NCI-H2029 (cell line): ENCODE measurements at places on chromosomes 6 and 20.

GRCh38 chr6:130322673-130323268 is 43.0 kb upstream of the TMEM200A start:
- no peak for DNase-seq

DNA sequence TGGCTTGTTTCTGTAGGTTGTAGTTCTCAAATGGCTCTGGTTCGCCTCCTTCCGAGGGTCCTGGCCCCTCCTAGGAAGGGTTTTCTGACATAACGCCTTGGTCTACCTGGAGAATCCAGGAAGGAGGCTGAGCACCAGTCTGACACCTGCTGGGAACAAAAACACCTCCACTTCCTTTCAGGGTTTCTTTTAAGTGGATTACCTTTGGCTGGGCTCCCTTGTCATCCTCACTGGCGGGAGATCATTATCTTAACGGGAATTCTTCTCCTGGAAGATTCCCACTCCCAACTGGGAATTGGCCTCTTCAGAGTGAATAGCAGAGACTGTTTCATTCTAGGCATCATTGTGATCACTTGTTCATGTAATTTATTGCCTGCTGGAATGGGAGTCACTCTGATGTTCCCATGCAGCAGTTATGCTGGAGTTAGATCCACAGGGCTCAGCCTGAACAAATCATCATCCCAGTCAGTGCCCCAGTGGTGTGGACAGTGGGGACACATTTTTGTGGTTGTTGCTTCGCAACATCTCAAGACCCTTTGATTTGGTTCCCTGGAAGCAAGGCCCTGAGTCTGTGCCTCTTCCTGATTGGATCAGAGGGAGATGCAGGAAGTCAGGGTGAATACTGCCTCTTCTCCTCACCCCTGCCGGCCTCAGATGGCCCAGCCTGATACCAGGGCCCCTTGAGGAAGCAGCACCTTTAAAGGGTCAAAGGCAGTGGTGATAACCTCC is 49.1 kb downstream of the LYRM2 start:
- no peak for DNase-seq

DNA sequence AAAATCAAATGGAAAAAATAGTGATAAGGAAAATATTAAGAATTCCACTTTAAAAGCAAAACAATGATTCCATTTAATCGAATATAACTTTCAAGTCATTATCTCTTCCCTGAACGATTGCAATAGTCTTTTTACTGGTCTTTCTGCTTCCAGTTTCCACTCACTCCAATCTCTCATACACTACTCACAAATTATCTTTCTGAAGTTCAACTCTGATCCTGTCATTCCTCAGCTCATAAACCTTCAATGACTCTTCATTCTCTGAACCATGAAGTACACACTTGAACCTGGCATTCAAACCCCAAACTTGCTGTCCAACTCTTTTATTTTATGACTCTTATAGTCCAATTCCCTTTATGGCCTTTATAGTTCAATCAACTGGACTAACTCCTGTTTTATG is 304.1 kb upstream of the TCF21 start:
- no peak for DNase-seq

GRCh38 chr20:44111712-44112335 is 75.2 kb downstream of the JPH2 start:
- no peak for DNase-seq

DNA sequence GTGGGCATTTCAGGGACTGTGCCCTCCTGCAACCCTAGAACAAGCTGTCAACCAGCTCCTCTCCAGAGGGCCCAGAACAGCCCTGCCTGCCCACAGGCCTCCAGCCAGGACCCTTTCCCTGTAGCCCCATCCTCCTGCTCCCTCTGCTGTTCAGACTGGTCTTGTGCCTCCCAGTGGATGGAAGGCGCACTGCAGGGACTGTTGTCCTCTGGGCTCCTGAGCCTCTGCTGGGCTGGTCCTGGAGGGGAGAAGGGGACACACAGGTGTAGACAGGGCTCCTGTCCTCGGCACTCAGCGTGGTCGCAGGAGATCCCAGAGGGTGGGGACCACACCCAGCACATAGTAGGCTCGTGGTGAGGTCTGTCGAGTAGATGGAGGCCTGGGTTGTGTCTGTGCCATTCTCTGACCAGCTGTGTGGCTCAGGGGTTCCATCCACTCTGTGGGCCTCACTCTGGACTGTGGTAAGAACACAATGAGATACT is 11.5 kb downstream of the ITPR3 start:
- DNase-seq = peak; percentile 27

GRCh38 chr20:695165-695866 is 19.7 kb upstream of the SCRT2 start:
- DNase-seq = no peak

GRCh38 chr6:165726965-165727381 is 63.9 kb upstream of the PDE10A start:
- DNase-seq = no peak

GRCh38 chr6:6881438-6882225 is 226.1 kb upstream of the RREB1 start:
- DNase-seq = no peak

GRCh38 chr20:9400171-9401025 is 114.0 kb upstream of the LAMP5 start:
- DNase-seq = no peak
